Esophagus squamous epithelium (tissue), 5 donors: ENCODE measurements at places on chromosomes 7 and 10. TPM values are rescaled to one million over a fixed set of nuclear protein-coding genes. Genes with fewer than 3 reads are reported as not detected.

CHAT gene
- total RNA-seq: not detected

EIF3B gene
- total RNA-seq: 129 TPM

PDLIM1 gene
- total RNA-seq: 142 TPM

LRRC61 gene
- total RNA-seq: 13.9 TPM

ELFN1 gene
- total RNA-seq: 0.38 TPM

SPDYE5 gene
- not detected for total RNA-seq

AP5Z1 gene
- total RNA-seq: 21.9 TPM

BTBD16 gene
- total RNA-seq: not detected

LIPF gene
- 0.57 TPM for total RNA-seq

TRPV5 gene
- not detected for total RNA-seq
